A549 treated with ZK216348 at 1 μM for 4 hours (cell line): ENCODE measurements at places on chromosomes 5 and 9. TPM values are rescaled to one million over a fixed set of nuclear protein-coding genes. Genes with fewer than 3 reads are reported as not detected.

The ANKRD18B gene
- total RNA-seq: 3.1 to 9.0 TPM (median 8.5 TPM) in 5 replicates

The SPINK6 gene
- 0.52 to 1.7 TPM (median 0.65 TPM) in 3 of 5 replicates, not detected in the others for total RNA-seq

The CDO1 gene
- total RNA-seq: not detected in 5 replicates

The MZB1 gene
- total RNA-seq: not detected in 5 replicates

The MCCC2 gene
- total RNA-seq: 39.8 to 44.3 TPM (median 41.6 TPM) in 5 replicates

The TMOD1 gene
- total RNA-seq: 1.7 to 2.9 TPM (median 2.3 TPM) in 5 replicates

The KCNN2 gene
- total RNA-seq: 0.06 to 0.19 TPM in 2 of 5 replicates, not detected in the others

The HTR4 gene
- not detected in 5 replicates for total RNA-seq

The GPR21 gene
- total RNA-seq: not detected in 5 replicates

The ANKRD33B gene
- total RNA-seq: 8.5 to 15.0 TPM (median 11.3 TPM) in 5 replicates

The PPP2R2B gene
- 0.09 to 0.19 TPM (median 0.09 TPM) in 3 of 5 replicates, not detected in the others for total RNA-seq

The SPATA31D4 gene
- total RNA-seq: not detected in 5 replicates

The RASEF gene
- 5.6 to 9.5 TPM (median 8.2 TPM) in 5 replicates for total RNA-seq

The SLC1A3 gene
- 0.35 TPM in 1 of 5 replicates, not detected in the others for total RNA-seq

The ATG12 gene
- total RNA-seq: 33.7 to 56.8 TPM (median 53.4 TPM) in 5 replicates

The TSSK1B gene
- not detected in 5 replicates for total RNA-seq

The ROPN1L gene
- 1.3 to 2.8 TPM (median 2.2 TPM) in 5 replicates for total RNA-seq

The NDFIP1 gene
- 36.6 to 57.2 TPM (median 51.9 TPM) in 5 replicates for total RNA-seq

The FOXD4 gene
- total RNA-seq: 0.34 to 0.94 TPM (median 0.49 TPM) in 5 replicates

The NR2F1 gene
- 3.6 to 5.3 TPM (median 4.4 TPM) in 5 replicates for total RNA-seq

The PCDHB12 gene
- total RNA-seq: not detected in 5 replicates

The SPINK7 gene
- not detected in 5 replicates for total RNA-seq

The DAPK1 gene
- total RNA-seq: 14.6 to 22.2 TPM (median 19.0 TPM) in 5 replicates

The ADAMTS2 gene
- 0.07 to 0.16 TPM (median 0.09 TPM) in 4 of 5 replicates, not detected in the other for total RNA-seq
